ENCODE measurements at places on chromosomes 4 and X. TPM values are rescaled to one million over a fixed set of nuclear protein-coding genes. Genes with fewer than 3 reads are reported as not detected.

GRCh38 chrX:7115557-7115956 is 32.0 kb upstream of the STS start:
- H3K4me3 ChIP-seq = no peak overlapping the region
- H3K4me1 ChIP-seq = peaks cover 3% of the 10 kb centered on the region
- no peak for DNase-seq
- no peaks in the 10 kb centered on the region for H3K36me3 ChIP-seq

DNA sequence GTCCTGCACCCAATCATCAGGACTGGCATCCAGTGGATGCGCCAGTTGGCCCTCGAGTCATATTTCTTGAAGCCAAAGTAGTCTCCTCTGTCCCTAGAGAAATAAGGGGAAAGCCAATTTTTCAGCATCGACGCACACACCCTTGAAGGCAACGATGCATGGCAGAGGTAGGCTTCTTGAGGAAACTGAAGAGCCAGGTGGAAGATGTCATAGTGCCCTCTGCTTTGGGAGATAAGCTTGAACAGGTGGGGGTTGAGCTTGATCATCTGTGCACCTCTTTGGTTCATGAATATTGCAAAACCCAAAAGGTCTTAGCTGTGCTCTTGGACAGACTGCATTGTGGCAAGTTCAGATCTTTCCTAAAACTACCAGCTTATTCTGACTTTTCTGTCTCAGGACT is 34.6 kb upstream of the WDR1 start:
- no peak overlapping the region for H3K4me3 ChIP-seq
- no peaks in the 10 kb centered on the region for H3K27me3 ChIP-seq

DNA sequence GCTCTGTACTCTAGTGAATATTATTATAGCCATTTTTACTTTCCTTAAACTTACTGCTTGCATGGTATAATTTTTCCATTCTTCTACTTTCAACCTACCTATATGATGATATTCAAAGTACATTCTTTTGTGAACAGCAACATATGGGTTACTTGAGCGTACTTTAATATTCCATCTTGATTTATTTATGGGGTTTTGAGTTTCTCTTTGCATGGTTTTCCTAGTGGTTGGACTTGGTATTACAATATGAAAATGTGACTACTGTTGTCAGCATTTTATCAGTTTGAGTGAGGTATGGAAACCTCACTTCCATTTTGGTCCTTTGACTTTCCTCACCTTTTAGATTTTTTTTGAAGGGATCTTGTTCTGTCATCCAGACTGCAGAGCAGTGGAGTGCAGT is 35.9 kb downstream of the ADGRG4 start:
- H3K27me3 ChIP-seq = no peaks in the 10 kb centered on the region
- DNase-seq = no peak
- H3K27ac ChIP-seq = no peak overlapping the region
- no peak overlapping the region for H3K4me3 ChIP-seq
- H3K4me1 ChIP-seq = no peaks in the 10 kb centered on the region

GRCh38 chr4:174053895-174054294 is 229.6 kb downstream of the FBXO8 start:
- no peaks in the 10 kb centered on the region for H3K36me3 ChIP-seq
- no peak for DNase-seq
- H3K4me3 ChIP-seq = no peak overlapping the region
- H3K27ac ChIP-seq = no peak overlapping the region

Gene DCHS2
- 0.78 TPM for total RNA-seq
